ENCODE measurements at places on chromosomes 5 and 9.

DNA sequence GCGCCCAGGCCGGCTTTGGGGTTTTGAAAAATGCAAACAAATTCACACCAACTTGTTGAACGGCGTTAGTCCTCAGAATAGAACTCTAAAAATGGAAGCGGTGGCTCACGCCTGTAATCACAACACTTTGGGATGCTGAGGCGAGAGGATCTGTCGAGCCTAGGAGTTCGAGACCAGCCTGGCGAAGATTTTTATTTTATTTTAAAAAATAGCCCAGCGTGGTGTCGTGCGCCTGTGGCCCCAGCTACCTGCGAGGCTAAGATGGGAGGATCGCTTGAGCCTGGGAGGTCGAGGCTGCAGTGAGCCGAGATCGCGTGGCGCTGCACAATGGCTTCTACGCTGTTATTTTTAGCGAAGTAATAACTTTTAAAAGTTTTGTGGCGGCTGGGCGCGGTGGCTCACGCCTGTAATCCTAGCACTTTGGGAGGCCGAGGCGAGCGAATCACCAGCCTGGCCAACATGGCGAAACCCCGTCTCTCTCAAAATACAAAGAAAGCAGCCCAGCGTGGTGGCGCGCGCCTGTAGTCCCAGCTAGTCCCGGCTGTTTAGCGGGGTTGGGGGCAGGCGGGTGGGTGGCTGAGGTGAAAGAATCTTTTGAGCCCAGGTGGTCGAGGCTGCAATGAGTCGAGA is 694 bp upstream of the PLIN2 start:
- DNase-seq, result no peak

GRCh38 chr5:179237770-179238627 is 107.3 kb downstream of the ADAMTS2 start:
- no peak for DNase-seq

GRCh38 chr9:12463641-12464040 is 229.5 kb upstream of the TYRP1 start:
- DNase-seq, result no peak

DNA sequence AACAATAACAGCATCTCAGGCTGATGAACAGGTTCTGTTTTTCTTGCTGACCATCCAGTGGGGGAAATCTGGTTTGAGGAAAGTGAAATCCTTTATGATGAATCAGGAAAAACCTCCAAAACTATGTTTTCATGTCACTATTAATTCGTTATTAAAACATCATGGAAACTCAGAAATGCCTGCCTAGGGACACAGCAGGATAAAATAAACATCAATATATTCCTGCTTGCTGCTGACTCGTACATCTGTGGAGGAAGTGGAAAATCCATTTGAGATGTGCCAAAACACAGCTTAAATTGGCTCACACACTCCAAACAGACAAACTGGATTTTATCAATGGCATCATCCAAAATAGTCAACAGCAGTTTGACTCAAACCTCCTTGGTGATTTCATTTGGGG is 53.0 kb downstream of the TEK start:
- DNase-seq, result no peak

- no peak for DNase-seq
Observed at GRCh38 chr5:132464156-132464939, 26.2 kb downstream of the IRF1 start.

DNA sequence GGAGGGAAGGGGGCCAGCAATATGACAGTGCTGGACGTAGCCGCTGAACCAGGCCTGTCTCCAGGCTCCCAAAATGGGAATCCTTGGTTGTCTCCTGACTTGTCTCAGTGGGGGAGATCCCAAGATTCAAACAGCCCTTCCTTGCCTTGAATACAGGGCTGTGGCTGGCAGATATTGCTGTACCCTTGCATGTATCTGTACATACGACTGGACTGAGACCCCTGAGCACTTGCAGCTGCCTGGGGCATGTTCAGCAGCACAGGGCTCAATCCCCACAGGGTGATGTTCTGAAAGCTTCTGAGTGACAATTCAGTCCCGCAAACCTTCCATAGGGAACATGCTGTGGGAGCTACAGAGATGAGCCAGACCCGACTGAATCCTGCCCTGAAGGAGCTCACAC is 13.3 kb downstream of the OR13J1 start:
- DNase-seq, result no peak

- DNase-seq, result no peak
Observed at GRCh38 chr9:116596646-116597045, 90.5 kb upstream of the TRIM32 start.

DNA sequence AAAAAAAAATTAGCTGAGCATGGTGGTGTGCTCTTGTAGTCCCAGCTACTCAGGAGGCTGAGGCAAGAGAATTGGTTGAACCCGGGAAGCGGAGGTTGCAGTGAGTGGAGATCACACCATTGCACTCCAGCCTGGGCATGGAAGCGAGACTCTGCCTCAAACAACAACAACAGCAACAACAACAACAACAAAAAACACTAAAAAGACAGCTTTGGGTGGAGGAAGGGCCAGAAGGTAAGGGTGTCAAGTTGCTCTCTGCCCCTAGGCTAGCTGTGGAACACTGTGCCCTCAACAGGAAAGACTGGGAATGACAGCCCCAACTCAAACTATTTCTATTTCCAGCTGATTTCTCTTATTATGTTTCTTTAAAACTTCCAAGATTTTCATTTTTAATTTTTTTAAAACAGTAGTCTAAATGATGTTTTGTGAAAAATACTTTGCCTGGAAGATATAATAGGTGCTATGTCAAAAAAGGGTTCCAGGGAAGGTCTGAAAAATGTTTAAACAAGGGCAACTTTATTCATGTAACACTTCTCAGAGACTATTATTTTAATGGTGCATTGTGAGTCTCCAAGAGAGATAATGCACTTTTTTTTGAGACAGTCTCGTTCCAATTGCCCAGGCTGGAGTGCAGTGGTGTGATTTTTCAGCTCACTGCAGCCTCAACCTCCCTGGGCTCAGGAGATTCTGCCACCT is 29.9 kb downstream of the CLINT1 start:
- DNase-seq, result no peak

DNA sequence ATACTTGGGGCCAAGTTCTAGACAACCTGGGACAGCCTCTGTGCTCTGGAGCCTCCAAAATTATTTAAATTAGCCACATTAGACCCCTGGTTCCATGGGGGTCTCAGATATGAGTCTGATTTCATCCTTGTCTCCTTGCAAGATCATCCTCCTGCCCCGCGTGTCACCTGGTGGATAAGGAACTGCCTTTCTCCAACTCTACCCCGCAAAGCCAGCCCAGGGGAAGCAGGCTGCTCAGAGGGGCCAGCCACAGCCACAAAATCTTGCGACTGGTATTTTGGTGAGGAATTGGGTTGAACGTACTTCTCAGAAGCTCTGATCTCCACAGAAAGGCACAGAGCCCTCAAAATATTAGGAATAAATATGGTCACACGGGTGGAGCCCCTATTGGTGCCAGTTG is 101.2 kb downstream of the AK8 start:
- no peak for DNase-seq

- DNase-seq, result peak; percentile 60
Observed at GRCh38 chr5:130871346-130872086, 293.5 kb downstream of the HINT1 start.

- DNase-seq, result no peak
Observed at GRCh38 chr5:10701567-10702039, 59.4 kb downstream of the DAP start.

DNA sequence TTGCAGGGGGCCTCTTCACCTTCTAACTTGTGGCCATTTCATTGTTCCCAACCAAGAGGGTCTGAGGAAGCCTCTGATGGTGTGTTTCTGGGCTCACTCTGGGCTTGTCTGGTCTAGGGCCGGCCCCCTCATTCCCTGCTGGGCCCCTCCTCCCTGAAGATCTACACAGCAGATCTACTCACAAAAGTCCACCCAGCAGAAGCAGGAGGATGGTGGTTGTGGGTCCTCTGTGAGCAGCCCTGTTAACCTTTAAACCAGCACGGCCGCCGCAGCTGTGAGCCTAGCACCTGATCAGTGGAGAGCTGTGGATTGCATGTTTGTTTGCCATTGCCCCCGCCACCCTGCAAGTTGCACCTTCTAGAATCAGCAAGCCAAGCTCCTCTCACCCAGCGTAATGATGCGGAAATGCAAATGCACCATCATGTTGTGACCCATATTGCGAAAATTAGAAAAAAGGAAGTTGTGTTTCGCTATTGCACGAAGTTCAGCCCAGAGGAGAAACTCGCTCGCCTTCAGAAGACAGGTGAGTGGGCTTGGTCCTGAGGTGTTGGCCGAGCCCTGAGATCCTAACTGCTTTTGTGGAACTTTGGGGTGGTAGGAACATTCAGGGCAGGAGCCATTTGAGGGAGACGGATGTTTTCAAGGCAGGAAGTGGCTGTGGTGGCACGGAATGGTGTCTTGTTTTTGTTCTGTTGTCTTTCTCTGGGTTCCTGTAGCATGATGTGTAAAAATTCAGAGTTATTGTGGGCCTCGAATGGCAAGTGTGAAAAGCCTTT is 16.7 kb downstream of the FGD3 start:
- DNase-seq, result no peak

GRCh38 chr9:18569941-18570630 is 96.1 kb downstream of the ADAMTSL1 start:
- DNase-seq, result no peak

DNA sequence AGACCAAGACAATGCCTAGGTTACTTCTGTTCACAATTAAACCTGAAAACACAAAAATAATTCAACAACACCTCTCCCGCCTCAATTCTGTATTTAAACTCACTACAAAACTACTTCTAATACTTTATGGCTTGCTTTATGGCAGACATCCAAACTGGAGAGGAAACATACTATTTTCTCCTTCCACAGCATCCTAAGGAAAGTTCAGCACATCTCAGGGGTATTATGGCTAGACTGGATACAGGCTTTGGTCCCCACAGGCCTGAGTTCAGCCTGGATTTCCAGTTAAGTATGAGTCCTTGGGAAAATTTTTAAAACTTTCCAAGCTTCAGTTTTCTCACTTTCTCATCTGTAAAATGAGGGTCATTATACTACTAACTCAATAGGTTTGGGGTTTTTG is 480.2 kb downstream of the CAAP1 start:
- no peak for DNase-seq

DNA sequence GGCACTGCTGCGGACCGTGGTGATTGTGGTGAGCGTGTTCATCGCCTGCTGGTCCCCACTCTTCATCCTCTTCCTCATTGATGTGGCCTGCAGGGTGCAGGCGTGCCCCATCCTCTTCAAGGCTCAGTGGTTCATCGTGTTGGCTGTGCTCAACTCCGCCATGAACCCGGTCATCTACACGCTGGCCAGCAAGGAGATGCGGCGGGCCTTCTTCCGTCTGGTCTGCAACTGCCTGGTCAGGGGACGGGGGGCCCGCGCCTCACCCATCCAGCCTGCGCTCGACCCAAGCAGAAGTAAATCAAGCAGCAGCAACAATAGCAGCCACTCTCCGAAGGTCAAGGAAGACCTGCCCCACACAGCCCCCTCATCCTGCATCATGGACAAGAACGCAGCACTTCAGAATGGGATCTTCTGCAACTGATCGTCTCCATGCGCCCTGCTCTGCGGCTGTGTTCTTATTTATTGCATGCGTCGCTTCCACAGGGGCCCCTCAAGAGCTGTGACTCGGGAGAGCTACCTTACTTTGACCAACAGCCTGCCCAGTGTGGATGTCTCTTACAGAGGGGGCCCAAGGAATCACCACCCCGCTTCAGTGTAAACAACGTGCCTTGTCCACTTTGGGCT is 10.8 kb downstream of the S1PR3 start:
- no peak for DNase-seq

GRCh38 chr5:177043114-177043513 is 20.6 kb downstream of the ZNF346 start:
- no peak for DNase-seq

DNA sequence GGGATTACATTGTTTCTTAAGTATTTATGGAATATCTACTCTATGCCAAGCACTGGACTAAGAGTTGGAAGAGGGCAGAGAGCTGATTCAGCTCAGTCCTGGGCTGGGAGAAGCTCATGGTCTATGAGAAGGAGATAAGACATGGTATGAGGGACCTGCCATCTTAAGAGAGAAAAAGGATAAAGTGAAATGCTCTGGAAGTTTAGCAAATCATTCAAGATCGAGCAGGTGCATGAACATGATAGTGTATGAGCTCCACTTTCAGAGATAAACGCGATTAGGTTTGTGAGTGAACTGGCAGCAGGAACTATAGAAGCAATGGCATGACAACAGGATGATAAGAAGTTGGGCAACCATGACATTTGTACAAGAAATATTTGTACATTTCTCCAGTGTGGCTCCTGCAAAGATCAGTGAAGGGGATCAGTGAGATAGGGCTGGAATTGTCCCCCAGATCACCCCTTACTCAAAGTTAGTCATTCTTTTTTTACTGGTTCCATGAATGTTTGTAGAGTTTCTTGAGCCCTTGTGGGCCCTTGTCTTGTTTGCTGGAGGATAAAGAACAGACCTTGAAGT is 26.6 kb upstream of the CCDC180 start:
- no peak for DNase-seq

GRCh38 chr9:132784286-132784830 is 93.7 kb downstream of the AK8 start:
- no peak for DNase-seq

DNA sequence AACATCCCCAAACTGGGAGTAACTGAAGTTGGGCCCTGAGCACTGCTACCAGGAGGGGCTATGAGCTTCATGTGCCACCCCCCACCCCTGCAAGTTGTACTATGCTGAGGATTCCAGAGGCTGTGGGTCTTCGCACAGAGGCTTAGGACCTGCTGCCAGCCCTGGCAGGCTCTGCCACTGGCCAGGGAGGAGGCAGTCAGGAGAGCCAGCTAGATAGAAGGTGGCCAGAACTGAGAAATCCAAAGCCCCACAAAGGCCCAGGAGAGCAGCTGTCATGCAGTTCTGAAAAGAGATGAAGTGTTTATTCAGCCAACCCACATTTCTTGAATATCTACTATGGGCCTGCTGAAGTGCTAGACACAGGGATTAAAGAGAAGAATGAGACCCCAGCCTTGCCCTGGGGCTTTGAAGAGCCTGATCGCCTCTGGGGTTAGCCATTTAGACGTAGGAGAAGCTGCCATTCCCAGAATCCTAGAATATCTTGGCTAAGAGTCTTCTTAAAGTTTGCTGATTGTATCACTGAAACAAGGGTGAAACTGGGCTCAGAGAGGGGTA is 1.4 kb downstream of the ALAD start:
- no peak for DNase-seq

DNA sequence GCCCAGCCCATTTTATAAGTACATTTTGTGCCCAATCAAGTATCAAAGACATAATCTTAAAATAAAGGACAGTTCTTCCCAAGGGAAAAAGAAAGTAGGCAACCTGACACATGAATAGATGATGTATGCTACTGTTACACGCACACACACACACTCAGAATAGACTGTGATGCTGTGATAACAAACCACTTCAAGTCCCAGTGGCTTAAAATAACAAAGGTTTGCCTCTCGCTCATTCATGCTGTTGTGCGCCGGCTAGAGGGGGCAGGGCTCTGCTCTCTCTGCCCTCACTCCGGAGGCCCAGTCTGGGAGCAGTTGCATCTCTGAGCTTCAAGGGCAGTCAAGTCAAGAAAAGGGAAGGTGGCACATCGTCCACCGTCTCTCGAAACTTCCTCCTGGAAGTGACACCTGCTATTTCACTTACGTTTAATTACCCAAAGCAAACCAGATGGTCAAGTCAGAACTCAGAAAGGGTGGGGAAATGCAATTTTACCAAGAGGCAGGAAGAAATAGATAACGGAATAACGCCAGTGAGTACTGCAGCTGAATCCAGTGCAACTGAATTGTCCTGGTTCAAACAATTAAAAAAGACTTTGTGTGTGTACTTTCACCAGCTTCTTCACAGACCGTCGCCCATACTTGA is 43.3 kb downstream of the ANKRD33B start:
- DNase-seq, result no peak

- DNase-seq, result no peak
Observed at GRCh38 chr5:61498121-61498520, 166.1 kb downstream of the ZSWIM6 start.

GRCh38 chr9:21933865-21934264 is 60.3 kb downstream of the CDKN2A start:
- DNase-seq, result peak; percentile 3

Measured in GM04504 (cell line).